ENCODE measurements at places on chromosomes 12 and 14.

DNA sequence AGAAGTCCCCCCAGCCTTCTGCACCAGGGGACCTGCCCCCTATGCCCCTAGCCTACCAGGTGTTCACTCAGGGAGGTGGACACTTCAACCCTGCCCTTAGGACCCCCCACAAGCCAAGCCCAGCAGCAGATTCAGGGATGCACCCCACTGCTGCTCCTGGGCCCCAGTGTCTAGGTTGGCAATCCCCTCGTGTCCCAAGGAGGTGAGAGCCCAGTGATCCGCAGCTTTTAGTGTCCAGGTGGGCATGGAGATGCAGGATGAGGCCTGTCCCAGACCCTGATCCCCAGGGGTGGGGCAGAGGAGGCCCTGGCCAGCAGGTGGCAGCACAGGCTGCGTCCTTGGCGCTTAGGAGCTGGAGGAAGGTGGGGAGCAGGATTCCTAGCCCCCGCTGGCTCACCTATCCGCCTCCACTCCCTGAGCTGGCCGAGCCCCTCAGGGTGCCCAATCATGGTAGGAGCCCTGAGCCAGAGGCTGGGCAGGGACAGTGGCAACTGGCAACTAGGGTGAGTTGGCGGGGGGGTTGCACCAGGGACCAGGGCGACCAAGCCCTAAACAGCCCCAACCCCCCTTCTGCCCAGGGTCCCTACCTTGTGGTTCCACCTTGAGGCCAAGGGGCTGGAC lies 4.1 kb downstream of the CKB start:
- DNase-seq, result peak; percentile 26

GRCh38 chr14:74203639-74204038 lies 35.6 kb upstream of the VSX2 start:
- DNase-seq, result no peak

- no peak for DNase-seq
These were observed 170.9 kb upstream of the BMP4 start for GRCh38 chr14:54127526-54127925.

- DNase-seq, result no peak
These were observed 13.9 kb upstream of the CACNA2D4 start for GRCh38 chr12:1932264-1932777.

- DNase-seq, result no peak
These were observed 605.5 kb upstream of the USP15 start for GRCh38 chr12:61654698-61655097.

DNA sequence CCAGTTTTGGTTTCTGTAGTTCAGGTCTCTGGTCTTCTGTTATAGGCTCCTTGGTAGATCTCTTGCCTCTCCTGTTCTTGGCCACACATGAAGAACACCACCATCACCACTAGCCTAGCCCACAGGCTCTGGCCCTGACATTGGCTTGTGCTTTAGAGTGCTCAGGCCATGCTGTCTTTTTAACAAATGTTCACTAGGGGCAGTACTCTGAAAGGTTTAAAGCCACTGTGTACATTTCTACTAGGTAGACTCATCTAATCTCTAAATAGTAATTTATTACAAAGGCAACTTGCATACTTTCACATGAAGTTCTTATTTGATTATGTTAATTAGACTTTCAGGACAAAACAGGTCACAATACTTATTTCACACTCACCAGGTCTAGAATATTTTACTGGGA lies 38.3 kb downstream of the PDE6H start:
- no peak for DNase-seq

GRCh38 chr14:81452341-81453133 lies 52.4 kb upstream of the STON2 start:
- DNase-seq, result no peak

DNA sequence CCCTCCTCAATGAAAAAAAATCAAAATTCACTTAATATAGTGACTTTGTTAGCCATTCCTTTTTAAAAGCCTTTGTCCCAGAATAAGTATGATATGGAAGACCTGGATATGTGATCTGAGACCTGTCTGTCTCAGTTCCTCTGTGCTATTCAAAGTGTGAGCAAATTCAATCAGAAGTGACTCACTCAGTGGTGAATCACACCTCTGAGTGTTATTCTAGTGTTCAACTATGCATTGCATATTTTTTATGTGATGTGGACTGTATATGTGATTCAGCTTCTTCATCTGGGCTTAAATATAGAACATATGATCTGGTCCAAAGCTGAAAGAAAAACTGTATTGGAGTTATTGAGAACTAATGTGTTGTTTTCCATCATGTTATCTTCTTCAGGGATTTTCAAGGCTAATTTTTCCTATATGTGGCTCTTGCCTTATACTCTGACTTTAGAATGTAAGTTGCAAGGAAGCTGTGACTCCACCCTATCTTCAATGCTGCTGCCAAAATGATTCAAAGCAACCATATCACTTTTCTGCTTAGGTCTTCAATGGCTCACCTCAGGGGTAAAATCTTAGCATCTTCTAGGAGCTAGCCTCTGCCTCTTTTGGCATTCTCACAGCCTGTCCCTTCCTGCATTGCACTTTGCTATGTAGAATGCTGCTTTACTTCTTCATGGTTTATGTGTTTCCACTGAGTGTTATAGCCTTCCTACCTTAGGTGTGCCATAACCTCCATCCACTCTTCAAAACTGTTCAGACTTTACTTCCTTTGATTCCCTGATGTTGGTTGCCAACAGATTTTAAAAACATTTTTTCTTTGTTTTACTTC lies 169.8 kb downstream of the OTOGL start:
- DNase-seq, result no peak

DNA sequence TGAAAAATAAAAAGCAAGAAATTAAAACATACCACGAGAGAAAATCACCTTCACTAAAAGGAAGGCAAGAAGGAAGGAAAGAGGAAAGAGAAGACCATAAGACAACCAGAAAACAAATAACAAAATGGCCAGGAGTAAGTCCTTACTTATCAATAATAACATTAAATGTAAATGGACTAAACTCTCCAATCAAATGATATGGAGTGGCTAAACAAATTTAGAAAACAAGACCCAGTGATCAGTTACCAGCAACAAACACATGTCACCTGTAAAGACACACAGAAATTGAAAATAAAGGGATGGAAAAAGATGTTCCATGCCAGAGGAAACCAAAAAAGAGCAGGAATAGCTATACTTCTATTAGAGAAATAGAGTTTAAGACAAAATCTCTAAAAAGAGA lies 85.0 kb upstream of the SLC38A4 start:
- DNase-seq, result no peak

DNA sequence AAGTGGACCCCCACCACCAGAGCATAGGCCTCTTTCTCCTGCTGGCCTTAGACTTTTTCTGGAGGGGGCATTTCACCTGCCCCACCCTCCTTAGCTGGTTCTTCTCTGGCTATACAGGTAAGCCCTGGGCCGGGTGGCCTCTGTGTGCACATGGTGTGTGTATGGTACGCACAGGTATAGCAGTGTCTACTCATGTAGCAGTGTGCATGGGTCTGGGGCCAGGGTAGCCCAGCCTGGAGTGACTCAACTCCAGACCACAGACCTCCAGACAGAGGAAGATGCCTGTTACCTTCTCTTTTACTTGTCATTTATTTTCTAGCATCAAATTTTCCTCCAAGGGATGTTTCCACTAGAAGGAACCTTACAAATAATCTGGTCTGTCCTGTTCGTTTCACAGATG lies 6.9 kb downstream of the KCNA5 start:
- no peak for DNase-seq

- DNase-seq, result no peak
These were observed 576.7 kb downstream of the SLC16A7 start for GRCh38 chr12:60172266-60173211.

GRCh38 chr12:6786416-6787094 lies 2.8 kb upstream of the CD4 start:
- DNase-seq, result no peak

- DNase-seq, result no peak
These were observed 278.3 kb downstream of the AKAP6 start for GRCh38 chr14:32607399-32607798.

DNA sequence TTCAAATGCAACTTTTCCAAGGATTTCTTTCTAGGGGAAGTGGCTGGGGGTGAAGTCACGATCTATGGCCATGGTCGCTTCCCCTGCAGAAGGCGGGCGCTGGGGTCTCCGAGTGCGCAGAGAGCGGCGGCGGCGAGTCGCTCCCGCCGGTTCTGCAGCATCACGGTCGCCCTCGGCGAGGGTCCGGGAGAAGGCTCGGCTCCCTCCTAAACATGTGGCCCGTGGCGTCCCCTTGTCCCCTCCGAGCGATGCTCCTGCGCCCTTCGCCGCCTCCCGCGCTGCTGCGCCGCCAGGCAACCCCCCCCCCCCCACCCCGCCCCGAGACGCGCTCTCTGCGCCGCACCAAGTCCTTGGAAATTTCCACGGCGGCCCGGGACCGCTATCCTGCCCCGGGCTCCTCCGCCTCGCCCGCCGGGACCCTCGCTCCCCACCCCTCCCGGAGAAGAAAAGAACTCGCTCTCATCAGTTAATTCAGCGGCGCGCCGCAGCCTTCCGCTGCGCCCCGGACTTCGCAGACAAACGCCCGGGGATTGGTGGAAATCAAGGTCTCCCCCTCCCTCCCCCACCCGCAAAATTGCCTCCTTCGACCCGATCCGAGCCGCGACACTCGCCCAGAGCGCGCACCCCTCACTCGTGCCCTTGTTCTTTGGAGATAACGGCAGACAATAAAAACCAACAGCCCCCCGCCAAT lies at the start of gene ST8SIA1:
TSS of gene ST8SIA1 (minus strand) at position 298 of the 691 bp plus-strand sequence. CDS start 475 bp downstream, outside the sequence.
- DNase-seq, result peak; percentile 43

- DNase-seq, result no peak
These were observed 24.0 kb upstream of the ESRRB start for GRCh38 chr14:76351941-76352340.

GRCh38 chr14:54772451-54772881 lies 130.2 kb downstream of the GCH1 start:
- DNase-seq, result no peak

DNA sequence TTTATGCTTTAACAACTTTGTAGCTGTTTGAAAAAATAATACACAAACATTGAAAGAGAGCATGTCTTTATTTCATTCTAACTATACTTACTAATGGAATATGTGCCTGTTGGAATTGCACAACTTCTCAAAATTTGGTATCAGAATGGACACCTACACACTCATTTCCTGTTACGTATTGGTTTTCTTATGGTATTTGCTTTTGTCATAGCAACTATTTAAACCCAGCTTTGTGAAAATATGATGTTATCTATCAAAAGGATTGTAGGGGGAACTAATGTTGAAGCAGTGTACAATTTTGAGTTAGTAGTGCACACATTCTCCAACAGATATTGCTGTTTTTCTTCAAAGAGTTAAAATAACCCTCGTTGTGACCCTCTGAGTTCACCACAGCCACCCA lies 52.6 kb downstream of the RBMS2 start:
- no peak for DNase-seq
